ENCODE measurements at places on chromosomes 2 and 18. TPM values are rescaled to one million over a fixed set of nuclear protein-coding genes. Genes with fewer than 3 reads are reported as not detected.
A peak's percentile ranks its signal among the peaks of the same experiment; 100 is the strongest.

- no peak for DNase-seq
- no peak overlapping the region for H3K27ac ChIP-seq
- H3K36me3 ChIP-seq, result no peaks in the 10 kb centered on the region
- peaks cover 1% of the 10 kb centered on the region for H3K4me1 ChIP-seq
- no peak overlapping the region for H3K4me3 ChIP-seq
- H3K27me3 ChIP-seq, result peaks cover 18% of the 10 kb centered on the region
Observed at GRCh38 chr2:176848844-176849243, 363.8 kb upstream of the HNRNPA3 start.

DNA sequence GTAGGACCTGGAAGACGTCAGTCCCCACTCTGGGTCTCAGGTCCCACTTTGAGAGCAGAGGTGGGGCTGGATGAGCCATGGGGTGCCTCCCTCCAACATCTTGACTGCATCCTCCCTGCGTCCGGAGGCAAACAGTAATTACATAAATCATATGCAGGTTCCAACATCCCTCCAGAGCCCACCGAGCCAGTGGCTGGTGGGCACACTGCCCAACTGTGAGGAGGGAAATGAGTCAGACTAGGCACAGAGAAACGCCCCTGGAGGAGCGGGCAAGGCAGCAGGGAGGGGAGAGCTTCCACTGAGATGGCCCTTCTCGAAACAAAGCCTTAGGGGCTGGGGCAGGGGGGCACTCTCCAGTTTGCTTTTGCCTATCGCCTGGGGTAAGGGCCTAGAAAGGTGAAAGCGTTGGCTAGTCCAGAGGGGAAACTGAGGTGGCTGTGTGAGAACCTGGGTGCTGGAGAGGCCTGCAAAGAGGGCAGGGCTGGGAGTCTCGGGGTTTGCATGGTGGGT is 168.2 kb upstream of the MYCN start:
- no peaks in the 10 kb centered on the region for H3K36me3 ChIP-seq
- no peak overlapping the region for H3K27ac ChIP-seq
- no peak for DNase-seq
- peaks cover 60% of the 10 kb centered on the region for H3K27me3 ChIP-seq
- H3K4me3 ChIP-seq, result no peak overlapping the region

DNA sequence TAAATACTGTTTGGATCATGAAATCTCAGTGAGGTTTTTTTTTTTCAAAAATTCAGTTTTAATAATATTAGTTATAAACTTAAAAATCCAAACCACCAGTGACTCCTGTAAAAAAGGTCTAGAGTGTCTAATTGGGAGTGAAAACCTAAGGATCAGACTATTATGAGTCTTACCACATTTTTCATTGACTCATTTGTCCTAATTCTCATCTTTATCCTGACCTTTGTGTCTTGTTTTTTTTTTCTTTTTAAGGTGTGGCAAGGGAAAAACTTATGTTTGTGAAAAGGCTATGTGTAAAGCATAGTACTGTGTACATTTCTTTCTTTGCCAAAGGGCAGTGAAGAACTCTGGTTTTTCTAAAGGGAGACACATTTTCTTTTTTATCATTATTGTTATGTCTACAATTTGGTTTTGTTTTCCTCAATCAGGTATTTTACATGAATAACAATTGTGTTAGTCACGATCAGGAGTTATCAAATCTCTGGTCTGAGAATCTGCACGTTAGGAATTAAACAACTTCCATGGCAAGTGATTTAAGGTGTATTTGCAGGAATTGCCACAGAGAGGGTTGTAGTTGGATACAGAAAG is 52.6 kb downstream of the RHBDD1 start:
- H3K4me3 ChIP-seq, result no peak overlapping the region
- no peak overlapping the region for H3K27ac ChIP-seq
- no peak for DNase-seq
- no peaks in the 10 kb centered on the region for H3K27me3 ChIP-seq

- no peak overlapping the region for H3K4me3 ChIP-seq
- DNase-seq, result no peak
- no peak overlapping the region for H3K27ac ChIP-seq
- peaks cover 24% of the 10 kb centered on the region for H3K27me3 ChIP-seq
Observed at GRCh38 chr2:149364839-149365238, 34.5 kb downstream of the LYPD6 start.

GRCh38 chr2:168964251-168964807 is 63.2 kb downstream of the G6PC2 start:
- H3K27ac ChIP-seq, result peak overlapping the region; percentile 3
- H3K36me3 ChIP-seq, result no peaks in the 10 kb centered on the region
- H3K4me3 ChIP-seq, result no peak overlapping the region

GRCh38 chr2:120251078-120251477 is 1.6 kb upstream of the RALB start:
- peaks cover 26% of the 10 kb centered on the region for H3K36me3 ChIP-seq
- H3K4me1 ChIP-seq, result peaks cover 26% of the 10 kb centered on the region
- H3K4me3 ChIP-seq, result no peak overlapping the region
- peaks cover 13% of the 10 kb centered on the region for H3K27me3 ChIP-seq
- no peak overlapping the region for H3K27ac ChIP-seq

DNA sequence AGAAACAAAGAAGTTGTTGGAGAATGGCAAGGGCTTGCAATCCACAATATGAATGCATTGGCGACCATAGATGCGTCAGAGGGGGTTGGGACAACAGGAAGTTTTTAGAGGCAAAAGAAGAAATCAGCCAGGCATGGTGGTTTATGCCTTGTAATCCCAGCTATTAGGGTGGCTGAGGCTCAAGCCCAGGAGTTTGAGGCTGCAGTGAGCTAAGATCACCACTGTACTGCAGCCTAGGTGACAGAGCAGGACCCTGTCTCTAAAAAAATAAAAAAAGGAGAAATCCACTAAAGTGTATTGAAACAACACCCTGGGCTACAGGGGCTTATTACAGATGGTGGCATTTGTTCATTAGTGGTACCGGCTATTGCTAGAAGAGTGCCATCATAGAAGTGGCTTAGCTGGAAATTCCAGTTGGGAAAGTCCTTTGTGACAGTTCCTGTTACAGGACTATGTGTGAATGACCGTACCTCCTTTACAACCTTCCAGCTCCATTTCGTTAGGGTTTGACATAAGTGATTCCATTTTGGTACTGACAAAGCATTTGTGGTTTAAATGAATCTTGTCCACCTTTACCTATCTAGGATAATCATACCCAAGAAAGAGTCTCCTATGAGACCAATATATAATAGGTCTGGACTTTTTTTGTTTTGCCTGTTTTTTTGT is 10.7 kb upstream of the WDSUB1 start:
- peak; percentile 6 for DNase-seq
- H3K4me1 ChIP-seq, result peaks cover 26% of the 10 kb centered on the region
- H3K4me3 ChIP-seq, result no peak overlapping the region
- H3K27ac ChIP-seq, result no peak overlapping the region
- H3K36me3 ChIP-seq, result no peaks in the 10 kb centered on the region

GRCh38 chr18:78805840-78806239 is 173.8 kb upstream of the SALL3 start:
- peaks cover 3% of the 10 kb centered on the region for H3K36me3 ChIP-seq
- DNase-seq, result no peak

- H3K27me3 ChIP-seq, result no peaks in the 10 kb centered on the region
- H3K36me3 ChIP-seq, result peaks cover under 1% of the 10 kb centered on the region
- H3K4me3 ChIP-seq, result no peak overlapping the region
- no peak for DNase-seq
- H3K4me1 ChIP-seq, result peaks cover 9% of the 10 kb centered on the region
- H3K27ac ChIP-seq, result no peak overlapping the region
Observed at GRCh38 chr2:190462181-190462580, 54.0 kb downstream of the MFSD6 start.

Gene LIMS3
- total RNA-seq, result not detected

Gene MBP
- 221 TPM for total RNA-seq

Gene CRYGC
- not detected for total RNA-seq
